ENCODE measurements at places on chromosomes 2 and 18.

DNA sequence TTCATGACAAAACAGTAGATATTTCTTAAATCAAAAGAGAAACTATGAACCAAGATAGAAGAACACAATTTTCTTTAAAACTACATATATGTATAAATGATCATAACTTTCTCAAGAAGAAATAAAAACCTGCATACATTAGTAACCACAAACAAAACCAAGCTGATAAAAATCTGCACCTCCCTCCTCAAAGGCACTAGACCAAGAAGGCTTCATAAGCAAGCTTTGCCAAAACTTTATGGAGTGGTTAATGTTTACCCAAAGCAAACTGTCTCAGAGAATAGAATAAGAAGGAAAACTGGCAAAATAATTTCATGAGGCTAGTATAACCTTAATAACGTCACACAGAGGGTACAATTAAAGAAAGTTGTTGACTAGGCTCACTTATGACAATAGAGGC, 138.3 kb downstream of the ZBTB7C start:
- no peak for DNase-seq

DNA sequence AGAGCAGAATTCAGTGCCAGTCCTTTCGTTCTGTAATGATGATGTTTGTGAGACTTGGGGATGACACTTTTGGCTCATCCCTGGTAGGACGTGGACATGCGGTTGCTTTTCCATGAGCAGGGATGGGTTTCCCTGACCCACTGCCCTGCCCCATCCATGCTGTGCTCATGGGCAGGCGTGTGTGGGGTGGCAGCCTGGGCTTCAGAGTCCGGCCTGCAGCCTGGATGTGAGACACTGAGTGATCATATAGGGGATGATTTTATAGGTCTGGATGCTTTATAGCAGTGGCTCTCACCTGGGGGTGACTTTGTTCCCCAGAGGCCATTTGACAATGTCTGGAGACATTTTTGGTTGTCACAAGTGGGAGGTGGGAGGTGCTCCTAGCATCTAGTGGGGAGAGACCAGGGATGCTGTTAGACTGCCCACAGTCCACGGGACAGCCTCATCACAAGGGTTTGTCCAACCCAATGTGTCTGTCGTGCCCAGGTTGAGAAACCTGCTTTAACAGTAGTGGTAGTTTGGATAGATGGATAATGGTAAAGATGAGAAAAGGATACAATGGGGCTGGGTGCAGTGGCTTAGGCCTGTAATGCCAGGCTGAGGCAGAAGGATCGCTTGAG, 38.9 kb downstream of the LDLRAD4 start:
- DNase-seq: no peak

- DNase-seq: no peak
Observed at GRCh38 chr18:7601936-7602335, 34.8 kb downstream of the PTPRM start.

DNA sequence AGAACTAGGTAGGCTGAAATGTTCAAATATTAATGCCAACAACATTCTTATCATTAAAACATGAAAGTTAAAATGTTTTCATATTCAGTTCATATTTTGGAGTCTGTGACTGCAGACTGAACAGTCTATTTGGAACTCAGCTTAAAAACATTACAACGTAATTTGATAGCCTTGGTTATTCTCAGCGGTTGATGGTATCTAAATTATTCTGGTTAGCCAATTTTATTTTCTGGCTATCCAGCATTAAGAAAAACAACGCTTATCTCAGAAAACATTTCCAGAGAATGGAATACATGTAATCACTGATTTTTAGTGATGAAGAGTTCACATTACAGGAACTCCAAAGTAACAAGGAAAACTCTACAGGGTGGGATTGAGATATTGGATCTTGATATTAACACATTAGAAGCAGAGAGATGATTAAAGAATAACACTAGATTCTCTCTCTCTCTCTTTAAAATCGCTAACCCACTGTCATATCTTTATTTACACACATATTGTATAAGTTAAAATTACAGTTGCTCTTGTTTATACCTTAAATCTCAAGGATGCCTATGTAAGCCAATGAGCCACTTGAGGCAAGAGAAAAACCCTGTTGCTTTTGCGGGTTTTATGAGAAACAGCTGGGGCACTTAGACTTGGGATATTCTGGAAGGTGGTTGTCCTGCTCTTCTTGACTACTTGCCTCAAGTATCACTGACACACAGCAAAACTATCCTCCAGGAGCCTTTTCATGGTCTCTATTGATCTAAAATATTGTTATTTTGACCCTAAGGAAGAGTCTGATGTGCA, 84.9 kb downstream of the ICOS start:
- no peak for DNase-seq

DNA sequence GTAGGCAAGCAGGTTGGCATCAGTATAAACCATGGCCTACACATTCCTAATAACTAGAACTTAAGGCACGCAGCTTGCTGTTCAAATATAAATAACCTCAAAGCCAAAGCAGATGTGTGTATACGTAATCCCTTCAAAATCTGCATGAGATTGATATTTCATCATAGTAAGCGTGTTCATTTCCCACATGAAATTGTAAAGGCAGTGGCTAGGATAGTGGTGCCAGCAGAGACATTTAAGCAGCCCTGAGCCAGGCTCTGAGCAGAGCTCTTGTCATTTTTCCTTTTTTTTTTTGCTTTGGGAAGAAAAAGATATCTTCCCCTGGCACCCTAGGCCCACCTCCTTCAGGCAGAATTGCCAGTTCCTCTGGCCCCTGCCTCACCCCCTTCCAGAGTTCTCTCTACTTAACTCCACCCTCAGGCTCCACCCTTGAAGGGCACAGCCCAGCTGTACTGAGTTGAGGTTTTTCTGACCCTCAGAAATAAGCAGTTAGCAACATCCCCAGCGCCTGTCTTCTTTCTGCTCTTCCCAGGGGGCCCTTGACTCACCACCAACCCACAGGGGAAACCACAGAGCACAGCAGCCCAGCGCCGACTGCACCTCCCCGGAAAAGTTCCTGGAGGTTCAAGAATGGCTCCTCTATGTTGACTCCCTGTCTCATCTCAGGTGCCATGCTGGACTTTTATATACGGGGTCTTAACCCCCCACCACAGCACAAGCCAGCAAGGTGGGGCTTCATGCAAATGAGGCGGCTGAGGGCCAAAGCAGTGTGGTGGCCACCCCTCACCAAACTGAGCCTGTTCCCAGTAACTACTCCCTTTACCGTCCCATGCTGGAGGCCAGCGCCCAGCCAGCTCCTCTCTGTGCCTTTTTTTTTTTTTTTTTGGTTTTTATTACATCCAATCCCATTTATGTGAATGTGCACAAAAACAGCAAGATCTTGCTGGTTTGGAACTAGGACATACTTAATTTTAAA, 84.7 kb downstream of the EHD3 start:
- DNase-seq: peak; percentile 18

DNA sequence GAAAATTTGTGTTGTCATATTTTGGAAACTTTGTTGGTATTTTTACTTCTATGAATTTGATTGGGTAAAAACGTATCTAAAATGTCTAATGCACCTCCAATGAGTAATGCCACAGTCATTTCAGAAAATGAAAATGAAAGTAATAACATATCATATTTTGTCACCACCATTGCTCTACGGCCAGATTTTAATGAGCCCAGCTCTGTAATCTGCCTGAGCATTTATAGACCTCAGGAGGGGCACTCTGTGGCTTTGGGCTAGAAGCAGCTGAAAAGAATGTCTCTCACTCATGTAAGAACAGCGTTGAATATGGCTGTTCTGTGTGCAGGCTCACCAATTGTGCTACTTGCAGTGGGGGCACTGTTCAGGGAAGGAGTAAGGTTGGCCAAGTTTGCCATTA, 32.7 kb upstream of the ABCA12 start:
- DNase-seq: no peak

GRCh38 chr18:45571714-45572113, 43.6 kb upstream of the SLC14A2 start:
- no peak for DNase-seq

GRCh38 chr2:241272303-241273209, 42.9 kb downstream of the HDLBP start:
- DNase-seq: peak; percentile 39

DNA sequence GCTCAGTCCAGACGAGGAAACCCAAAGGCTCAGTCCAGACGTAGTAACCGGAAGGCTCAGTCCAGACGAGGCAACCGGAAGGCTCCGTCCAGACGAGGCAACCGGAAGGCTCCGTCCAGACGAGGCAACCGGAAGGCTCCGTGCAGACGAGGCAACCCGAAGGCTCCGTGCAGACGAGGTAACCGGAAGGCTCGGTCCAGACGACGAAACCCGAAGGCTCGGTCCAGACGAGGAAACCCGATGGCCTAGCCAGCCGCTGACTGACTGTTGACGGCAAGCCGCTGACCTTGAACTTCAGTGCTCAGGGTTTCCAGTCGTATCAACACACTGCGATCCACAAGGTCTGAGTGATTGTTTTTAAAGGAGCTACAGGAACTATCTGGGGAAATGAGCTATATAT, 150.7 kb upstream of the TPO start:
- DNase-seq: no peak

- DNase-seq: no peak
Observed at GRCh38 chr18:79327199-79327721, 68.5 kb upstream of the NFATC1 start.

GRCh38 chr18:21117409-21118131, 6.0 kb upstream of the ROCK1 start:
- DNase-seq: no peak

GRCh38 chr2:154623819-154624218, 74.7 kb upstream of the KCNJ3 start:
- DNase-seq: no peak

- DNase-seq: no peak
Observed at GRCh38 chr2:172926785-172927640, 148.6 kb upstream of the MAP3K20 start.

DNA sequence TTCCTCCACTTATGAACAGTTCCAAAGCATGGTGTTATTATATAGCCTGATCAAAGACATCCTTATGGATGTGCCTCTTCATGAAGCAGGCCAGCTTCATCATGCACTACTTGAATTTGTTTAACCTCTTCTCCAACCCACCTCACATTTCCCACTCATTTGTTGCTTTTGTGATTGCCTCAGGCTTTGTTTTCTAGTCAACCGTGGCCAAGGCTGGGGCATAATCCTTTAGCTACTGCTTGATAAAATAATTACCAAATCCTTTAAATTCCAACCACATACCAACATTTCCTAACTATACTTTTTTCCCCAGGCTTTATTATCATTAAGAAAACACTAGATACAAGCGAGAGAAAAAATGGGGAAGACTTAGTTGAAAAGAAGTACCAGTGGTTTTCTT, 39.6 kb upstream of the SCN1A start:
- no peak for DNase-seq
